Type B pancreatic cell (in vitro differentiated cells): ENCODE measurements at places on chromosomes 2 and 18.

GRCh38 chr2:121362774-121363173 is 77.8 kb upstream of the TFCP2L1 start:
- DNase-seq = no peak

- no peak for DNase-seq
Observed at GRCh38 chr18:50508228-50508627, 51.7 kb upstream of the MAPK4 start.

DNA sequence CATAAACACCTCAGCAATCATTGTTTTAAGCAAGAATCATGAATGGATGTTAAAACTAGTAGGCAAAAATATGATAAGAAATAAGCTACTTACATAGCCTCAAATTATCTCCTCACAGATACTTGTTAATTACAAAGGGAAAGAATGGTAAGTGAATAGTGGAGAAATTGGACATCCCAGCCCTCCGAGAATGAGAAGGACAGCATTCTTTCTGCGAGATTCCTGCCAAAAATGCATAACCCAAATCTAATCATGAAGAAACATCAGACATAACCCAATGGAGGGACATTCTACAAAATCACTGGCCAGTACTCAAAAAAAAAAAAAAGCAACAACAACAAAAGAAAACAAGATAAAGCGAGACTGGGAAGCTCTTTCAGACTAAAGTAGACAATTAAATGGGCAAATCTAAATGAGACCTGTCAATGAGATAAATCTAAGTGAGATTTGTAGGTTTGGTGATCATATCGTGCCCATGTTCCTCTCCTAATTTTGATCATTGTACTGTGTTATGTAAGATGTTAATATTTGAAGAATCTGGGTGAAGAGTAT is 57.9 kb upstream of the GLI2 start:
- no peak for DNase-seq

DNA sequence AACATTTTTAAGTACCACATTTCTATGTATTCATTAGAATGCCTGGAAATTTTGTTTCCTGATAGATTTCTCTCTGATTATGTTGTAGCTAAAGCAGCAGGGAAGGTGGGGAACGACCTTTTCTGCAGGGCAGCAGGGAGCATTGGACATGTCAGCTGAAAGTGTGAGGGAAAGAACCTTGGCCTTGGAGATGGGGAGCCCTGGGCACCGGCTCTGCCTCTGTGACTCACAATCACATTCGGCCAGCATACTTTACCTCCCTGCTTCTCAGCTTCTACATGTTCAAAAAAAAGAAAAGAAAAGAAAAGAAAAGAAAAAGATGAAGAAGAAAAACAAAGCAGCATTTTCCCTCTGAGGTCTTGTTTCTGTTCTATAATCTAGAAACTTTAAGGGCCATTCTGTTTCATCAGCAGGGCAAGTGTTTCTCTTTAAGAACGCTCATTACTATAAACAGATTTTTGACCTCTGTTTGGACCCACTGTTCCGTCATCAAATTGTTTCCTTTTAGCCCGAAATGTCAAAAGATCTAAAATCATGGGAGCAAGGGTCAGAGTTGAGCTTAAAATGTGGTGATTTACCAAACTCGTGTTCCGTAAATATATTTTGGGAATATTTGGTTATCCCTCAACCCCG is 27.9 kb downstream of the SETBP1 start:
- no peak for DNase-seq

DNA sequence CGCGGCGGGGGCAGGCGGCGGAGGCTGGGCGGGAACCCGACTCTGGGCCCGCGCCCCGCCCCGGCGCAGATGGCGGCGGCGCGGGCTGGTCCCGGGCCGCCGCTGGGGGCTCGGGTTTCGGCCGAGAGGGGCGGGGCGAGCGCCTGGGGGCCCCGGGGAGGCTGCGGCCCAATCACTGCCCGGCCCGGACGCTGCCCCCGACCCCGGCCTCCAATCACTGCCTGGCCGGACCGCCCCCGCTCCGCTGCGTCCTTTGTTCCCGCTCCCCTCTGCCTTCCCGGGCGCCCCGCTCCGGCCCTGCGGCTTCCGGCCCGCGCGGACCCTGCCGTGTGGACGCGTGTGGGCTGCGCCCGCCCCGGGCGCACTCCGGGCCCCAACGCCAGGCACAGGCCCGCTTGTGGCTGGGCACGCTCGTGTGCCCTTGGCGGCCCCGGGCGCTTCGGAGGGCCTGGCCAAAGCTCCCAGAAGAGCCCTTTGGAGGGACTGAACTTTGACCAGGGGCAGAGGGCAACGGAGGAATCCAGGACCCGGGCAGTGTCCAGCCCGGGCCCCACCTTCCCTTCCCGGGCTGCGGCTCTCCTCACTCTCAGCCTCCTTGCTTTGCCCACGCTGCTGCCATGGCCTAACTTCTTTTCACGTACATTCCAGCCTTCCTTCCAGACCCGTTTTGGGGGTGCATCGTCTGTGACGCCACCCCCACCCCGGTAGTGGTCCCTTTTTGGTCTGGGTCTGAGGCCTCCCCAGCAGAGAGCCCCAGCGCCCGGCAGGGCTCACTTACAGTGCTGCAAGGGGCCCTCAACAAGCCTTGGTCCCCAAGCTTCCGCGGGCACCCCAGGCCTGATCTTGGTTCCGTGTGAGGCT is 27.1 kb upstream of the PTMA start:
- peak; percentile 91 for DNase-seq

GRCh38 chr2:113084249-113085000 is 16.7 kb downstream of the IL1F10 start:
- DNase-seq = no peak

- no peak for DNase-seq
Observed at GRCh38 chr2:12948961-12949353, 232.2 kb downstream of the TRIB2 start.

DNA sequence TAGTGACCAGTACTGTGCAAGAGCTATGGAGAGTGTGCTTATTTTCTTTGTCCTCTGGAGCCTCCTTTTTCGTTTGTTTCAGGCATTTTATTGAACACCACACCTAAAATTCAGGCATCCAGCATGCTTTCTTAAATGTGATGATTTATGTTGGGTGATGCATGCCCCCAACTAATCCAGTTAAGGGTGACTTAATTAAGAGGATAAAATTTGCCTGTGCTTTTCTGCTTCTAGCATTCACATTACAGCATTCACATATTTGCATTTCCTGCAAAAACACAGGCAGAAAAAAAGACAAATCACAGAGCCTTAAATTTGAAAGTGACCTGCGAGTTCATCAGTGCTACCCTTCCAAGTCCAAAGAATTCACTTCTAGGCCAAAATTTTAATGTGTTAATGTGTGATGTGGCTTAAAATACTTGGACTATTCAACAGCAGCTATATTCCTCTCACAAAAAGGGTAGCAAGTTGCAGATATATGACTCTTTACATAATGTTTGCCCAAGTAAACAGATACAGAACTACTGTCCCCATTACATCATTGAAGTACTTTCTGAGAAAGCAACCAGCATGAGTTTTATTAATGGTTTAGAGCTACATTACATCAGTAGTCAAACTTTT is 286.5 kb downstream of the THSD7B start:
- DNase-seq = no peak

DNA sequence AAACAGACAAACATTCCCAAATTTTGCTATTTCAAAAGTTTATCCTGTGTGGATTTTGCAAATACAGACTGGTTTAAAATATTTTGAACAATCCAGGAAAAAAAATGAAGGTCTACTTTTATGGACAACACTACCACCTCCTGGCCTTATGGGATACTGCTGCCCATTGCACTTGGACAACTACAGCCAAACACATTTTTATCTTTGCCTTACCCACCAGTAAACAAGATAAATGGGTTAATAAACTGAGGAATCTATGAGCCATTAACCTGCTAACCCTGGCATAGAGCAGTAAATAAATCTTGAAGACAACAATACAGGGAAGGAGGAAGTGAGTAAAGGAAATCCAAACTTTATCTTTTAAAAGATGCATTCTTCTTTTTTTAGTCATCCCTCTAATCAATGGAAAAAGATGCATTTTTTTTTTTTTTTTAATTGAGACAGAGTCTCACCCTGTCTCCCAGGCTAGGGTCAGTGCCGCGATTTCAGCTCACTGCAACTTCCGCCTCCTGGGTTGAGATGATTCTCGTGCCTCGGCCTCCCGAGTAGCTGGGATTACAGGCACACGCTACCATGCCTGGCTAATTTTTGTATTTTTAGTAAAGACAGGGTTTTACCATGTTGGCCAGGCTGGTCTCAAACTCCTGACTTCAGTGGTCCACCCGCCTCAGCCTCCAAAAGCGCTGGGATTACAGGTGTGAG is 2.1 kb upstream of the SPIRE1 start:
- no peak for DNase-seq
